ENCODE measurements at places on chromosomes 5 and 9. TPM values are rescaled to one million over a fixed set of nuclear protein-coding genes. Genes with fewer than 3 reads are reported as not detected.

DNA sequence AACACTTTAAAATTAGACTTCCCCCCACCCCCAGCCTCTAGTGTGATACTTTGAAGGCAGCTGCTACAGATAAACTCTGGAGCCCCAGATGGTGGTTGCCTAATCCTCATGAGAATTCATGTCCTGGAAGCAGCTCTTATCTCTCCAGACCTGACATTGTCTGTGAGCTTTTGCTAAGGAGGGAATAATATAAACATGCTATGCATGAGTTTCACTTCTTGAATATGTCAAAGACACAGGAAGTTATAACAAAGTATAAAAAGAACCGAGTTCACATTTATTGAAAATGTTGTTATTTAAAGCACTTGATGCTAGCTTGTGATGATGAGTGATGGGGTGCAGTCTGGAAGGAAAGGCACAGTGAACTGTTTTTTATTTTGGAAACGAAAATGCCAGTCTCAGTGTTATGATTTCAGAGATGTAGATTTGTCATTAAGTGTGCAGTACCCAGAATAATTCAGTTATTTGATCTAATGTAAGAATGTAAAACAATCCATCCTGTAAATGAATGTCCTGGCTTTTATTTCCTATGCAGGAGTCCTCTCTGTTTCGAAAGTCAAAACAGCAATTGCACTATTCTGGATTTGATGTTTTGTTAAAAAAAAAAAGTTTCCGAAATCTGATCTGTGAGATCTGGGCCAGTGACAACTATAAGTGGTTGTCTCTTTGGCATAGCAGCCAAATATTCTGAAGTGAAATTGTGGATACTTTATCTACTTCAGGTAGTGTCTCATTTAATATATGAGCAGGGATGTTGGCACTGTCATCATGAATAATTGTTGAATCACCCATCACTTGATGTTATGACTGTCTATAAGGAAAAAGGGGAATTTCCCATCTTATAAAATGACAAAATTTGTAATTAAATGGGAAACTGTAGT is 77.0 kb downstream of the ZCCHC7 start:
- DNase-seq, result no peak

DNA sequence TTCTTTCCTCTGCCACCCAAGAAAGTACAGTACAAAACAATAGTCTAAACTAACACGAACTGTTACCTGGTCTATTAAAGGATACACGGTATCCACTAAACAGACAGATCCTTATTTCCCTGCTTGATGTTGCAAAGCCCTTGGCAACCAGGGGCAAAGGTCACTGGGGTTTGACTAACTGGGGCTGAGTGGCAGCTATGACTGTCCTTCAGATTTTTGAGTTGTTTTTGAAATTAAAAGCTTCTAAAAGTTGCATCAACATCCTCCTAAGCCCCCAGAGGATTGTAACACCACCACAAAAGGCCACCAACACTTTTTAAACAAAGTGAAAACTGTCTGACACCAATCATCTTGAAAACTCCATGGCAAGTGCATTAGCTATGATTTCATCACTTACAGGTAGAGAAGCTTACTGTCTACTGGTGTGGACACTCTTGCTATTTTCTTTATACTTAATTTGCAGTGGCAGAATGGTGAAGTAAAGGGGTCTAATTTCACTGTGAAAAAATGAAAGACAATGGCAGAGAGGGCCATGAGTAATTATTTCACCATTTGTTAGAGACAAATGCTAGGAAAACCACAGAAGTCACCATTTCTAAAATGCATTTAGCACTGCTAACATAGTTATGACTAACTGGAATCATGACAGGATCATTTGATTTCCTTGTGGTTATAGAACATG is 292.4 kb downstream of the EFNA5 start:
- DNase-seq, result no peak

DNA sequence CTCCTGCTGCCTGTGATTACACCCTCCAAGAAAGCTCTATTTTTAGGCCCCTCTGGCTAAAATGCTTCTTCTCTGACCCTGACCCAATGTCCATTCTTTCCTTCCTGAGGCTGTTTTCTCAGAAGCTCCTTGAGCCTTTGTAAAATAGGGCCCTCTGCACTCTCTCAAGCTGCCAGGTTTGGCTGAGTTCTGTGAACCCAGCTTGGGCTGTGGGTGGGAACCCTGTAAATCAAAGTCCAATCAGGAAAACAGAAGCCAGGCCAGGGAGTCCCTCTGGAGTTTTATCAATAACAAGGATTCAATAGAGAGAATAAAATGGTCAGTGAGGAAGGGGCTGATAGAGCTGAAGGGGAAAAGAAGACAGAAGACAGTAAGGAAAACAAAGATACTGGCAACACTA is 43.7 kb upstream of the ERCC6L2 start:
- DNase-seq, result no peak

Gene HBEGF
- total RNA-seq, result 12.3 TPM

Gene NMUR2
- not detected for total RNA-seq

Gene PCDHGA12
- 0.17 TPM for total RNA-seq

All from HCT116 (cell line).